Fibroblast of gingiva (primary cell): ENCODE measurements at places on chromosomes 2 and 18.

DNA sequence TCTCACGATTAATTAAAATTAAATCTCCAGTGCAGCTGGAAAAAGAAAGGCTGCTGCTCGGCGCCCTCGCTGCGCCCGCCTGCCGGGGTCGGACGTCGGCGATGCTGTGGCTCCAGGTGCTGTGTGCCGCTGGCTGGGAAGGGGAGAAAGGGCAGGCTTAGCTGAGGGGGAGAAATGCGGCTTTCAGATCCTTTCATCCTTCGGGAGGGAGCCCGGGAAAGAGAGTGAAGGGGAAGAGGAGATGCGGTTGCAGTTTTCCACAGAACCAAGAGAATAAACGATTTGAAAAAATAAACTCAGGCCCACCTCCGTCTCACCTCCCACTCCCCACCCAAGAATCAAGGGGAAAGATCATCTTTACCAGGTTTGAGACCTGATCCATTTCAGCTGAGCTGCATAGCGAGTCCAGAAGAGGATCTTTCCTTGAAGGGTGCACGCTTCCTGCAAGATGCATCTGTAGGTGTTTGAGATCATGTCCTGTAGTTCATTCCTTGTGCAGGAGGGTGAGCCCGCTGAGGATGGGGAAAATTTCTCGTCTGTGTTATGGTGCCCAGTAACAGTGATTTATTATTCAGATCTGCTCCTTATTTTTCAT, 495 bp downstream of the TMEM169 start:
- DNase-seq: no peak

GRCh38 chr2:230158468-230158867, 61.3 kb downstream of the SP110 start:
- no peak for DNase-seq

GRCh38 chr2:145992572-145992971, 1472.7 kb upstream of the ZEB2 start:
- no peak for DNase-seq

DNA sequence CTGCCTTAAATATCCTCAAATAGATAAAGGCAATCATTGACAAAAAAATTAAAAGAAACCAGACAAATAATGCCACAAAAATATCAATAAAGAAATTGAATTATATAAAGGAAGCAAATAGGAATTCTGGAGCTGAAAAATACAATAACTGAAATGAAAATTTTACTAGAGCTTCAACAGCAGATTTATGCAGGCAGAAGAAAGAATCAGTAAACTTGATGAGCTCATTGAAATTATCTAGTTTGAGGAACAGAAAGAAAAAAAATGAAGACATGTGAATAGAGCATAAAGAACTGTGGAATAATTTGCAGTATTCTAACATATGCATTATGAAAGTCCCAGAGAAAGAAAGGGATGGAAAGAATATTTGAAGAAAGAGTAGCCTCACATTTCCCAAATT, 41.9 kb upstream of the ZCCHC2 start:
- DNase-seq: no peak

GRCh38 chr2:97924194-97924593, 71.6 kb downstream of the TMEM131 start:
- DNase-seq: no peak

DNA sequence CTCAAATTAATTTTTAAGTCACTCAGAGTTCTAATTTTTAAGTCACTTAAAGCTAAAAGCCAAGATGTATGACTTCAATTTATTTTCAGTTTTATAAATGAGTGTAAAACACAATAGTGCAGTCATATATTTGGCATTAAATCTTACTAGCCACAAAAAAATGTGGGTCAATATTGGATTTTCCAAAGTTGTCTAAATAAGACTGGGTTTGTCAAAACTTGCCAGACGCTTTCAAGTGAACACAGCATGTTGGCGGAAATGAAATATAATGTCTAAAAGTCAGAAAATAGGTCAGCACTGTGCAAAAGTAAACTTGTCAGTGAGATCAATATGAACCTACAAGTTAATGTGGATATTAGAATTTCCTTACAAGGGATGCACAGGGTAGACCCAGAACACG, 128.9 kb downstream of the FIGN start:
- no peak for DNase-seq

- no peak for DNase-seq
These were observed 47.8 kb upstream of the C2orf74 start for GRCh38 chr2:61114147-61114546.

- no peak for DNase-seq
These were observed 117.6 kb downstream of the NEDD4L start for GRCh38 chr18:58161659-58162058.
